Activated naive CD4-positive, alpha-beta T cell treated with Interleukin-2 at 50 U/mL for 16 hours (primary cell): ENCODE measurements at places on chromosomes 1 and 21.

DNA sequence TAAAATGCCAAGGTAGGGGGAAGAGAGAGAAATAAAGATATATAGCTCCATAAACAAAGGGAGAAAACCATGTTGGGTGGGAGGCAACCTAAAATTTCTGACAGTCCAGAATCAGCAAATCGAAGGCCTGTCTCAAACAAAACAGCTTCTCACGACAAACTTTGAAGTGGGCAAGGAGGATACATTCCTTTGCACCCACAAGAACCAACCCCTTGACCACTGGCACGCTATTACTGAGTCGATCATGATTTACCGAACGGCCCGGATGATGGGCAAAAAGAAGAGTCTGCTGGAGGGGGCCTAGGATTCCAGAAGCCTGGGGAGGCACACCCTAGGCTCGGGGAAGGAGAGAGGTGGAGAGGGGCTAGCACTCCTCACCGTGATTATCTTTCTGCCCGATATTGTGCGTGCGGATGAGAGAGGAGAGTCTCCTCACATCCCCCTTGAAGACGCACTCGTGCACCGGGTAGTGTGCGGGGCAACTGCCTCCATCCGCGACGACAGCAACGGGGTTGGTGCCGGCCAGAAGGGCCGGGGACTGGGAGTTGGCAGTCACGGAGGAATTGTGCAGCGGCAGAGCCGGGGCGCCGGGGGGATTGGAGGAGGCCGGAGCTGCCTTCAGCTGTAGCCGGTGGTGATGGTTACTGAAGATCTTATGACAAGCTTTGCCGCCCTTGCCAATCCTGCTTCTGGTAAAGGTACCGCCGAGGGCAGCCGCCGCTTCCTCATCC, 756 bp downstream of the ANKRD13C start:
- peak; percentile 45 for DNase-seq

DNA sequence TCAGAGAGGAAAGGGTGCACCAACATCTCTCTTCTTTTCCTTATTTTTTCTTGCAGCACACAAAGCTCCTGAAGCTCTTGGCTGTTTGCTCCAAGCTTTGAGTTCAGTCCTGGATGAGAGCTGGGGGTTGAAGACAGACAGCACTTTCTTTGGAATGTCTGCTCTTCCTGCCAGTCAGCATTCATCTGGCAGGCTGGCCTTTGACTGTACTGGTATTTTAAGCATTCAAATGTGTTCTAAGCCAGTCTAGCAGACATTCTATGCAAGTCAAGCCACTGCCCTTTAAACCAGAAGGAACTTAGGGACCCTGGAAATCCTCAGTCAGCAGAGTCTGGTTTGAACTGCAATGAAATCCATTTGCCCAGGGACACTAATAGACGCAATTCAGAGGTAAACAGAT, 45.0 kb downstream of the XCL1 start:
- no peak for DNase-seq

GRCh38 chr1:16141573-16142336, 14.1 kb downstream of the EPHA2 start:
- DNase-seq = no peak

- peak; percentile 50 for DNase-seq
Observed at GRCh38 chr1:41783189-41783639, 135.5 kb downstream of the HIVEP3 start.

- no peak for DNase-seq
Observed at GRCh38 chr21:38637161-38637560, 138.9 kb upstream of the ERG start.

DNA sequence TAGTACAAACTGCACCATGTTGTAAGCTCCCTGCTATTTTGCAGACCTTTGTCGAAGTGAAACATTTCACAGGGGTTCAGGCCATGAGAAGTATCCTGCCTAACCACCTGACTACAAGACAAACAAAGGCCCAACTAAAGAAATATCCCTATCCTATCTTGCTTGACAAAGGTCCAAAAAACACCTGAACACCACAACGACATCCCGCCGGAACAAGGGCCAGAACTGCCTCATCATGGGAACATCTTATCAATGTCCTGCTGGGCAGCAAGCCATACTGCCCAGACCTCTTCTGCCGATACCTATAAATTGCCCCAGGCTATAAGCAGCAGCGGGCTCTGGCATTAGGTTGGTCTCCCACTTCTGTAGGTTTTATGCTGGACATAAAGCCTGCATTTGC, 12.3 kb downstream of the MYSM1 start:
- DNase-seq = no peak

DNA sequence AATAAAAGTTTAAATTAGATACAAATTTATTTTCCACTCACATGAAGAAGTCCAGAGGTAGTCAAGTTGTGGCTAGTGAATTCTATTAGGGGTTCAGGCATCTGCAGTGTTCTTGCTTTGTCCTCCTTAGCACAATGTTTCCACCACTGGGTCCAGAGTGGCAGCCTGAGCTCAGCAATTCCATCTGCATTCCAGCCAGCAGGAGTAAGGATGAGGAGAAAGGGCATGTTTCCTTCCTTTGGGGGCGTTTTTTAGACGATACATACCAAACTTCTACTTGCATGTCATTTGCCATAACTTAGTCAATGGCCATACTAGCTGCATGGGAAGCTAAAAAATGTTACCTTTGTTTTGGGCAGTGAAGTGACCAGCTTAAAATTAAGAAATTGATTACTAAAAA, 98.5 kb upstream of the VANGL1 start:
- DNase-seq = no peak

GRCh38 chr1:211711315-211711705, 35.9 kb upstream of the NEK2 start:
- no peak for DNase-seq

DNA sequence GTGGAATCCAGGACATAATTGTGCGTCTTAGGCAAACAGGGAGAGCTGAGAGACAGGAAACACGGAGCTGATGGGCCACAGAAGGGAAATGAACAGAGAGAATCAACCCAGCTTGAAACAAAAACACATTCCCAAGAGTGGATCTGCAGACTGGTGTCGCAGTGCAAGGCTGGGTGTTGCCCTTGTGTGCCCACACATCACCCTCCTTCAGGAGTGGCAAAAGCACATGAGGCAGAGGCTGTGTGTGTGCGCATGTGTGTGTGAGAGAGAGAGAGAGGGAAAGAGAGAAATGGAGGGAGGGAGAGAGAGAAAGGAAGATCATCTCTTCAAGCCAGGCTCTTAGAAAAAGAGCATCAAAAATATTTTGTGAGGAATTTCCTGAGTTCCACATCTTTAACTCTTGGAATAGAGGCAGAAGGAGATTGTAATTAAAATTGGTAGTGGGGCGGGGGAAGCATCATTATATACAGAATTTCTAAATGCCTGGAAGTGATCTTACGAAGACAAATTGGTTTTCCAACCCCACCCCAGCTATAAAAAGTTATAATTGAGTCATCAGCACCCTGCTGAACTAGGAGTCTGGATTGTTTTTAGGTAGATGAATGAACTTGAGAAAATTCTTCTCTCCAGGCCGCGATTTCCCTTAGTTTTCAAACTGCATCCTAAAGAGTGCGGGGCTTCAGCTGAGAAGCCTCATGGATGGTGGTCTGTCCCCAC, 480.7 kb downstream of the NPHP4 start:
- DNase-seq = no peak

GRCh38 chr21:46173573-46173972, 10.7 kb downstream of the SPATC1L start:
- no peak for DNase-seq

- no peak for DNase-seq
Observed at GRCh38 chr1:3170561-3171453, 101.8 kb downstream of the PRDM16 start.

DNA sequence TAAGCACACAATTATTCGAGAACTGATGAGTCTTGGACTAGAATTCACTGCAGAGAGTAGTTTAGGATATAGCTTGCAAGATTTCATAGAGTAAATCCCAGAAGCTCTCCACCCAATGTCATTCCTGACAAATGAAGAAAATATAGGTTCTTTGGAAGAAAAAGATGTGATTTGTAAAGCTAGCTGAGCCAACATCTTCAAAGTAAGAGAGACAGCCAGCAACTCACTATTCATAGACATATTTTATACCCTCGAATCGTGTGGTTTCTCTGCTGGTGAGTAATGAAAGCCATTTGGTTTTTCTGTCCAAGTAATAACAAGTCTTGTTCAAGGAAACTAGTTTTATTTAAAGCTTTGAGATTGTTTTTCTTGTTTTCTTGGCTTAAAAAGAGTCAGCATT, 165.7 kb upstream of the SYT6 start:
- no peak for DNase-seq

GRCh38 chr1:10890491-10891071, 94.1 kb upstream of the CASZ1 start:
- no peak for DNase-seq

DNA sequence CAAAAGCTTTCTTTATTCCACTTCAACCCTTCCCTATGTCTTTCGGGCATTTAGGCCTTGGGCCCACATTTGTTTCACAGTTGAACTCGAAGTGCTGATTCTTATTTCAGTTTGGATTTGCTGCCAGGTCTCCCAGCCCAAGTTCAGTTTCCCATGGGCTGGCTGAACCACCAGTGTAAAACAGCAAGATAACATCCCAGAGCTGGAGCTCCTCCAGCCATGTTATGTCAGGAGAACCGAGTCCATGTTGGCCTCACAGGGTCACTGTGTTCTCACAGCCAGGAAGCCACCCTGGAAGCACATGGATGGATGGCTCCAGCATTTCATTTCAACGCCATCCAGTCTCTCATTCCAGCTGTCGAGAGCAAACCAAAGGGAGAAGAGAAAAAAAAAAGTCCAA, 45.2 kb upstream of the RXRG start:
- no peak for DNase-seq

DNA sequence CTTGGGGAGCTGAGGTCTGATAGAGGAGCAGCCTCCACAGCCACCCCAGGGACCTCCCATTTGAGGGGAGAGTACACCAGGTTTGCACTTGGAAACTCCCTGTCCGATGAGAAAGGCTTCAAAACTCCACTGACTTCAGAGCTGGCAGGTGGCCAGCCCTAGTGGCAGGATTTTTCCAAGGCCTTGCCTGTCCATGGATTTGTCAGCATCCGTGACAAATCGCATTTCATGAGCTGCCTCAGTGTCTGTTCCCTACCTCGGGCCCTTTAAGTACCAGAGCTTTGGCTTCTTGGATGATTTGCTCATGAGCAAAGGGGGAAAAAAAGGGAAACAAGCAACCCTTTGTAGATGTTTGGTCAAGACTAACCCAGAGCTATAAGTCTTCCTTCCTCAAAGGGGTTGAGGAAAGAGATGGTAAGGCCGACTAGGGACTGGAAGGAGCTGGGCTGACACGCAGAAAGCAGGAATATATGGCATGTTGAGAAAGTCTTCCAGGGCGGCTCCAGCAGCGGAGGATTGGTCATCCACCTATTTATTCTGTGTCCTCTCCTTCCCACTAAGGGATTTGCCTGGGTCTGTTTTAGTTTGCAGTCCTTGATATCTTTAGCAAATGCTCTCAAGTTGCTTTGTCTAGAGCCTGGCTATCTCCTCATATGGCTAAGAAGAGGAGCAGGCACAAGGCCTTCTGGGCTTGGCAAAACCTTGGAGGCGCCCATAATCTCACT, 2.7 kb upstream of the HSPG2 start:
- DNase-seq = no peak

DNA sequence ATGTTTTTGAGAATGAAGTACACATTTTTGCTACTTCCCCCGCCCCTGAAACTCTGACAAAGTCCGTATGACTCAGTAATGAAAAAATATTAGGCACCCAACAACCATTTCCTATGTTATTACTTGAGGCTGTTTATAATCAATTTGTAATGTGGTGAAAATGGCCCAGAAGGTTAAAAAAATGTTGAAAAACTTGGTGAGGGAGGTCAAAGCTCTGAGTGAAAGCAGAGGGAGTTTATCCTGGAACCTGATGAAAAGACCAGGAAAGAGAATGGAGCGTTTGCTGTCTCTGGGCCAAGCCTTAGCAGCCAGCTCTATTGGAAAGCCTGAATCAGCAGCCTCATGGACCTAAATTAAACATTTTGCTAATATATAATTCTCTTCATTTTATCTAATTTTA, 367.7 kb upstream of the NEGR1 start:
- DNase-seq = no peak

- no peak for DNase-seq
Observed at GRCh38 chr1:202213361-202214088, 19.9 kb downstream of the LGR6 start.

GRCh38 chr1:228140724-228141225, 696 bp downstream of the GUK1 start:
- DNase-seq = peak; percentile 15

DNA sequence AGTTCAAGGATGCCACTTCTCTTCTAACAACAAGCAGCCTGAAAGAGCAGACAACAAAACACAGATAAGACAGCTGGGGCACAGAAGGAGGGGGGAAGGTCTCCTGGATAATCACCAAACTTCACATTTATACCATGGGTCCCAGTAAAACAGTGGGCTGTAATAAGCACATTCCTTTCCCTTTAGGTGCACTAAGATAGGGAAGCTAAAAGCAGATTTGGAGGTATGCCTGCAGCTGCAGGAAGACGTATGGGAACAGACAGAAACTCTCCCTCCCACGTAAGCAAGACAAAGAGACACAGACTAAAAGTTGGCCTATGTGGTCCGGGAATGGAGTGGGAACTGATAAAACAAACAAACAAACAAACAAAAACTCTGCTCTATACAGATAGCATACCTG, 612.1 kb downstream of the MRPL39 start:
- no peak for DNase-seq

DNA sequence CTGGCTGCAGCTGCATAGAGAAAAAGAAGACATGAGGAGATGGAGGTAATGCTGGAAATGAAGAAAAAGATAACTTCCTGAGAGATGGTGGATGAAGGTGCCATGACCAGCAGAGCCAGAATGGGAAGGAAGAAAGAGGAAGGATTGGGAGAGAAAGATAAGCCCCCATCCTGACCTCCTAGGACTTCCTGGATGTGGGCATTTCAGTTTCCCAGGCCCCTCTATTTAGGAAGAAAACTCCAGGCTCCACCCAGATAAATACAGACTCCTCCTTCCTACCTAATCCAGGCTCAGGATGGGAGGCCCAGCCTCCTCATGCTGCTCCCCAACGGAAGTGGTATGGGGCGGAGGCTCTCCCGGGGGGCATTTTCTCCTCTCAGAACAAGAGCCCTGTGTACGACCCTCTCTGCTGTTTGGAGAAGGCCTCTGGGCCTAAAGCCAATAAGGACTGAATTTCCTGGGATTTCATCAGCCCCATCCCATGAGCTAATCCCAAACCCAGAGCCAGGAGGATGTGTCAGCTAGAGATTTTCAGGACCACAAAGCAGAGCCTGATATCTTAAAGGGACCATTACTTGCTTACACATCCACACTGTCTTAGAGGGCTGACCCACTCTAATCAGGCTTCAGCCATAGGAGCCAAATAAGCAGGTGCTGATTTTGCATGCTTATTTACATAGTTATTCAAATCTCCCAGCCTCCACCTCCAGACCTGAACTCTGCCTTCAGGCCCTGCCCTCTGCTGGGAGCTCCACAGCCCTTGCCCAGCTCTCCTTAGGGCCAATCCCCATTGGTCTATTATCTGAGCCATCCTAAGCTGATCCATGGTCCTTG, 5.1 kb upstream of the ARHGEF2 start:
- no peak for DNase-seq

DNA sequence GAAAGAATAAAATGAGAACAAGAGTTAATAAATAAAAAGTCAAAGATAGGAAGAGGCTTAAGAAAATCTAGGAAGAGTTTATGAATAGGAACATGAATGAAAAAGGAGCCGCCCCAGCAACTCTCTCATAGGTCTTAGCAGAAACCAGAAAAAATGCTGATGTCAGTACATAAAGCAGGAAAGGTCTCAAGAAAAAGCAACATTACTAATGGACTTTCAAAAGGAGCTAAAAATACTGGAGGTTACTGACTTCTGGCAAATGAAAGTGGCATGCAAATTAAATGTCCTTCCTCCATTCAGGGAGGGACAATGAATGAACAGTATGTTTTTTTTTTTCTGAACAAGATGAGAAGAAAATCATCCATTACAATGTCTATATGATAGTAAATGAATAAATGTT, 387.6 kb downstream of the BRINP2 start:
- no peak for DNase-seq

GRCh38 chr1:151827853-151828252, 3.7 kb downstream of the RORC start:
- DNase-seq = no peak
